Hippocampal formation (tissue), 2 donors: ENCODE measurements at places on chromosomes 2 and 18.

- DNase-seq, result no peak
Observed at GRCh38 chr18:45197526-45197970, 417.7 kb upstream of the SLC14A2 start.

- no peak for DNase-seq
Observed at GRCh38 chr2:188610827-188611226, 319.2 kb downstream of the GULP1 start.

DNA sequence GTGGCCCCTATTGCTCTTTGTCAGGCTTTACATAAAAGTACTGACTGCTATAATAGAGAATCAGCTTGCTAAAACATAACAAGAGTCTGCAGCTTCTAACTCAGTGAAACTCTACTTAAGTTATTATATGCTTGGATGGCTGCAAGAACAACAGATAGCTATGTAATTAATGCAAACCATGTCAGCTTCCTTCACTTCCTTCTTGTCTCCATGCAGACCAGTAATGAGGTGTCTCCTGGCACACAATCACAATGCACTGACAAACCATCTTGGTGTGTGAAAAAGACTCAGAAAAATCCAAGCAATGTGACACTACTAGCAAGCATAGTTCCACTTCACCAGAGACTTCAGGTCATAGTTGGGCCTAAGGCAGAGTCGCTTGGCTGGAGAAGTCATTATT, 2068.9 kb upstream of the PIK3C3 start:
- DNase-seq, result no peak

- peak; percentile 3 for DNase-seq
Observed at GRCh38 chr2:110157153-110157793, 41.7 kb upstream of the MALL start.

DNA sequence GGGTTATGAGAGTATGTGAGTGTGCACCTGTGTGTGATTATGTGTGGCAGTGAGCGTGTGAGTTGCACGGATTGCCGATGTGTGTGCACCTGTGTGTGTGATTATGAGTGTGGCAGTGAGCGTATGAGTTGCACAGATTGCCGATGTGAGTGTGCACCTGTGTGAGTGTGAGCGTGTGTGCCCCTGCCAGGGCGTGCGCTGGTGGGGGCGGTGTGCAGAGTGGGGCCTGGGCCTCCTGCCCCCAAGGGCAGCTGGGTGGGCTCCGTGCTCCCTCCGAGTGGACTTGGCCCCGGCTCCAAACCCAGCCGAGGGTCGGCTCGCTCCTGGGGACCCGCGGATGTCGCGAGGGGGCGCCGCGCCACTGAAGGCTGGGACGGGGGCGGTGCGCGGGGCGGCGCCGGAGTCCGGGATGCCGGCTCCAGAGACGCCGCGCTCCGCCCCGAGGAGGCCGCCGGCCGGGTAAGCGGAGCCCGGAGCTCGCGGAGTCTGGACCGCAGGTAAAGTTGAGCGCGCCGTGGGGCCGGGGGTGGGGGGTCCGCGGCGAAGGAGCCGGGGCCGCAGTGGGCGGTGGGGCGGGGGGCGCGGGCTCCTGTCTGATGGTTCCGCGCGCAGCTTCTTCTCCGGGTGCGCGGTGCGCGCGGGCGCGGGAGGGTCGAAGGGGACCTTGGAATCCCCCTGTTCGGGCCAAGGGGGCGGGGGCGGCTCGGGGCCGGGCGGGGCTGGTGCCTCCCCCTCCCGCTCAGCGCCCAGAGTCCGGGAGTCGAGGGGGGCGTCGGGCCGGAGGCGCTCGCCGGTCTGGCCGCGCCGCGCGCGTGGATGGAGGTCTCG, at the start of gene KCNG2:
Gene KCNG2 (plus strand): TSS at position 421 of the 828 bp plus-strand sequence. CDS start 65,730 bp downstream, outside the sequence.
- no peak for DNase-seq

DNA sequence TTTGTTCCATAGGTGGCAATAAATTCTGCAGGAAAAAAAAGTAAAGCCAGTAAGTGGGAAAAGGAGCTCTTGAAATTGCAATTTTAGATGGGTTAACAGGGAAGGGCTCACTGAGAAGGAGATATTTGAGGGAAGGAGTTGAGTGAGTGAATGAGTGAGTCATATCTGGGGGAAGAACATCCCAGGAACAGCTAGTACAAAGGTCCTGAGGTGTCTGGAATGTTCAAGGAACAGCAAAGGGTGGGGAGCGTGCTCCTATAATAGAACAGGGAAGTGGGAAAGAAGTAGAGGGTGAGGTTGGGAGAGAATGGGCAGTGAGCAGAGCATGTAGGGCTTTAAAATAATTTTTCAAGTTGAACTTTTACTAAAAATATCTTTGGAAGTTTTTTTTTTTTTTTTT, 68.0 kb upstream of the PSME4 start:
- DNase-seq, result no peak

DNA sequence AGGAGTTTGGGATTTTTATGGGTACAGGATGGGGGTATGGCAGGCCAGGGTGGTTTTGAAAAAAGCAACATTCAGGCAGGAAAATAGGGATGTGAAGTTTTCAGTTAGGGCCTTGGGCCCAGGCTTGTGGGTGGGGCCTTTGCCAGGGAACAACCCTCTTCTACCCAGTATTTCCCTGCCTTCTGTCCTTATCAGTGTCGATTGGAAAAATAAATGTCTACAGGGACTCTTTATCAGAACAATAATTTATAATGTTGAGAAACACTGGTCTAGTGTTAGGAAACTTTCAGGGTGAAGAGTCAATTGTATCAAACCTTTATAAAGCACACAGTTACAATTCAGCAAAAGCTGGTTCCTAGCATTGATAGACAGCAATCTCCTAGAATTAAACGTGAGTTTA, 214.1 kb upstream of the NABP1 start:
- DNase-seq, result no peak

DNA sequence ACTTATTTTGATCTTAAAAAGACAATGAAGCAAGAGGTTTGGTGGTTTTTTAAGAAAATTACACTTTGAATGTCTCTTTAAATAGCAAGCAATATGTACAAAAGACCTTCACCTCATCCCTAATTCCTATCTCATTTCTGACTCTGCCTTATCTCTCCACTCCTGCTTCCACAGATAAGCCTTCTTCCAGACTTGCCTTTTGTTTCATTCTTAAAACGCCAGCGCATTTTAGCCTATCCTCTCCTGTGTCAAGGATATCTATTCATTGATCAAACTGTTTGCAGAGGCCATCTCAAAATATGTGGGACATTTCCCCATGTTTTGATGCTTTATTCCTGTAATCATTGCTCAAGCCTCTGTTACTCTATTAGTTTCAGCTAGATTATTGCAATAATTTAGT, 562.5 kb downstream of the PARD3B start:
- no peak for DNase-seq

- DNase-seq, result no peak
Observed at GRCh38 chr2:10752236-10752635, 30.8 kb downstream of the ATP6V1C2 start.

DNA sequence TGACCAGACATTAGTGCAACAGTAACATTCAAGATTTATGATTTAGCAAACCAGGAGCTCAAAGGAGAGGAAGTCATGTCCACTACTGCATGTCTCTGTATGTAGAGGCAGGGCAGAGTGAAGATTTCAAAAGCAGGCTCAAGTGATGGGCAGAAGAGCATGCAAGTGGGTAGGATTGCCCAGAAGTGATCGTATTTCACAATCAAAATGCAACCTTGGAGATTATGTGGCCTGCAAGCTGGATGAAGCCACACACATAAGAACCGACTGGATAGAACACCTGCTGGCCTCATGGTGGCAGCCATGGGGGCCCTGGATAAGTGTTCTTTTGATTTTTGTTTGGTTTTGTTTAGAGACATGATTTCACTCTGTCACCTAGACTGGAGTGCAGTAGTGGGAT, 286.8 kb upstream of the RAB12 start:
- no peak for DNase-seq

GRCh38 chr2:45256173-45256866, 247.1 kb upstream of the SIX2 start:
- peak; percentile 16 for DNase-seq

DNA sequence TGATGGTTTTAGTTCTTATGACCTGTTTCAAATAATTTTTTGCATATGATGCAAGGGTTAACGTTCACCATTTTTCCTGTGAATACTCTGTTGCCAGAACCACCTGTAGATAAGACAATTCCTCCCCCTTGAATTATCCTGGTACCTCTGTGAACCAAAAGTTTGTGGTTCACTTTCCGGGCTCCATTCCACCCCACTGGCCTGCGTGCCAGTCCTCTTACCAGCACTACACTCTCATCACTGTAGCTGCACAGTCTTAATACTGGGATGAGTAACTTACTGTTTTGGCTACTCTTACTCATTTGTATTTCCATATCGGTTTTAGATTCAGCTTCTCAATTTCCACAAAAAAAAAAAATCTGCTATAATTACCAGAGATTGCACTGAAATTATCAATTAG, 34.4 kb downstream of the AFG3L2 start:
- DNase-seq, result no peak

DNA sequence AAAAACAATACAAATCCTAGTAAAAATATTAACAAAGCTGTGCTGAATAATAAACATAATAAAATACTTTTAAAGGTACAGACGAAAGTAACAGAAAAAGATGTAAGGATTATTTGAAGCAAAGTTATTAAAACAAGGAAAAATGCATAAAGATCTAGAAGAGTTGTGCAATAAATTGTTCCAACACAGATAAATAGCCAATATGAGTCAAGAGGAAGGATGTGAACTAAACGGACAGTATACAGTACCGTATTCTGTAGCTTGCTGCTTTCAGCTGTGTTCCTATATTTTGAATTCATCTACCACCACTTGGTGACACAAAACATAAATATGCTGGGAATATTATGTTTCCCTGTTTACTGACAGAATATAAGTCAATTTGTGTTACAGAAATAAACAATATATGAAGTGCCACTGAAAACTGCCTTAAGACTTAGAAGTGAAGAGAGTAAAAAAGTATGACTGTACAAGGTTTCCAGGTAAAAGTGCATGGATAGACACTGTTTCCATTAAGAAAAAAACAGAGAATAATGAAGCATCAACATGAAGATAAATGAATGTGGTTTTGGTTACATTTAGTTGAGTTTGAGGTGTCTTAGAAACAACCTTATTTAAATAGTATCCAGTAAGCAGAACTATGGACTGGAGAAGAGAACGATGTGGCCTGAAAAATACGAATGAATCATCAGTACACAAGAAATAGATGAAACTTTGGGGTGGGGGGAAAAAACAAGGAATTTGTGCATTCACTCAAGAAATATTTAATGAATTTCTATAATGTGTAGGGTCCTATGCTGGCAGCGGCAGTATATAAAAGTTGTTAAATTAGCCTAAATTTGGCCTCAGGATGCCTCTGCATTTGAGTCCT, 13.1 kb downstream of the PPP3R1 start:
- DNase-seq, result no peak

GRCh38 chr18:23950644-23951043, 63.9 kb upstream of the TTC39C start:
- no peak for DNase-seq

DNA sequence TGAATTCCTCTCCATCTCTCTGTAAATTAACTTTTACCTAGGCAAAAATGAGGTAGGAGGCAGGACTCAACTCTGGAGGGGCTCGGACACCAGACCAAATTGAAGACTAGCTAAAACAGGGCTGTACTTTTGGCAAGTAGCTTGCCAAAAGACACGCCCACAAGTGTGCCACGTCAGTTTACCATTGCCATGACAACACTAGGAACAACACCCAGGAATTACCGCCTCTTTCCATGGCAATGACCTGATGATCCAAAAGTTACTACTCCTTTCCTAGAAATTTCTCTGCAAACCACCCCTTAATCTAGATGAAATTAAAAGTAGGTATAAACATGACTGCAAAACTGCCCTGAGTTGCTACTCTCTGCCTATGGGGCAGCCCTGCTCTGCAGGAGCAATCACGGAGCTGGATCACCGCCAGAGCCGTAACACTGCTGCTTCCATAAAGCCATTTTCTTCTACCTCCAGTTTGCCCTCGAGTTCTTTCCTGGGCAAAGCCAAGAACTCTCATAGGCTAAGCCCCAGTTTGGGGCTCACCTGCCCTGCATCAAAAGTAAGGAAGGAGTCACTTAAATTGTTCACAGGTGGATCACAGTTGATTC, 66.0 kb upstream of the FAM136A start:
- no peak for DNase-seq

DNA sequence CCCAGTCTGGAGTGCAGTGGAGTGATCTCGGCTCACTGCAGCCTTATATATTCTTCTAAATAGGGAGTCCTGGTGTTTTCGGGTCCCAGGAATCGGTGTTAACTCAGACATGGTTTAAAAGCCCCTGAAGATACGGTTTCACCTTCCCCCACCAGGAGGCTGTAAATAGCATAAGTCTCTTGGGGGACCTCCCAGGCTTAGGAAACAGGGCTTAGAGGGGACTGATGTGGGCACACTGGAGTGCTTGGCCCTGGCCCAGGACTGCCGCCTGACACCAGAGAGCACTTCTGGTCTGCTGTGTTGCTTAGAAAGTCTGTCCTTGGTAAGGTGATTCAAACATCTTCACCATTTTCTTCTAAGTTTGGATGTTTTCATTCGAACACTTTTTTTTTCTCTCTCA, 39.7 kb upstream of the MAP4K4 start:
- no peak for DNase-seq

GRCh38 chr2:67650291-67651133, 253.4 kb downstream of the ETAA1 start:
- DNase-seq, result peak; percentile 49

- no peak for DNase-seq
Observed at GRCh38 chr2:102703748-102704147, 58.1 kb upstream of the TMEM182 start.

DNA sequence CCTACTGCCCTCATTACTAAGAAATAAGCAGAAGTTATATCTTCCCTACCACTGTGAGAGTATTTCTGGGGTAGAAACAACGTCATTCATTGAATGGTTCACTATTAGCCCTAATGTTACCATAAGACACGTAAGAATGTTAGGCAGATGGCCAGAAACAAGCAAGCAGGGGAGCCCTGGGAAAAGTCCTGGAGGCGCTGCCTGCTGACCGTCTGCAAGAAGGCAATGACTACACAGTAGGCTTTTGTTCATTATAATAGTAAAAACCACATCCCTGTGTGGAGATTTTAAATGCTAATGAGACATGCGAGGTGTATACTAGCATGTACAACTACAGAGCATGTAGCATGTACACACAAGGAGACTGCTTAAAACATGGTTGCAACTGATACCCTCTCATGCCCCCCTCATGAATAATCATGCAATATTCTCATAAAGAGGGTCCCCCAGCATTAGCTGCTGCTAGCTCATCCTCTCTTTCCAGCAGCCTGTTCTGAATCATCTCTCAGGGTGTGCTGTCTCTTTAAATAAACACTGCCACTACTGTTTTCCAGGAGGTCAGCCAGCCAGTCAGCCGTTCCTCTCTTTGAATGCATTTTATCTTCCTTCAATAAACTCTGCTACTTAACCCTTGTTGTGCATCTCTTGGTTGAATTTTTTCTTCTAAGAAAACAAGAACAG, 23.6 kb downstream of the SUCLG1 start:
- DNase-seq, result peak; percentile 7

GRCh38 chr2:43125090-43125998, 101.1 kb downstream of the ZFP36L2 start:
- DNase-seq, result no peak

GRCh38 chr2:216860426-216861137, 718 bp upstream of the TNP1 start:
- DNase-seq, result no peak

DNA sequence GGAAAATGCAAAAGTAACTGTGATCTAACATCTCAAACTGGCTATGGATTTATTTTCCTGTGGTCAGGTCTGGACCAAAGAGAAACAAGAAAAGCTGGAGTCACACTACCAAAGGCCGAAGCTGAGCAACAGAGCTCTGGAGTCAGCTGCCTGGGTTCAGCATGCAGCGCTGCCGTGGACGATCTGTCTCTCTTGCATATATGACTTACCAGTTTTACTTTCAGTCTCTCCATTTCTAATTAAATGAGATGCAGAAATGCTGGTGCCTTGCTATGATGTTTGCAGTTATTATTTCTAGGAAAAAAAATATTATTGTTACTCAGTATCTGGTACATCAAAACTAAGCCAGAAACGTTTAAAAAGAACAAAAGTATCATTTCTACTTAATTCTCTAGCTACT, 813.2 kb downstream of the RNF144A start:
- DNase-seq, result no peak
